ENCODE measurements at places on chromosomes 1 and 21.

DNA sequence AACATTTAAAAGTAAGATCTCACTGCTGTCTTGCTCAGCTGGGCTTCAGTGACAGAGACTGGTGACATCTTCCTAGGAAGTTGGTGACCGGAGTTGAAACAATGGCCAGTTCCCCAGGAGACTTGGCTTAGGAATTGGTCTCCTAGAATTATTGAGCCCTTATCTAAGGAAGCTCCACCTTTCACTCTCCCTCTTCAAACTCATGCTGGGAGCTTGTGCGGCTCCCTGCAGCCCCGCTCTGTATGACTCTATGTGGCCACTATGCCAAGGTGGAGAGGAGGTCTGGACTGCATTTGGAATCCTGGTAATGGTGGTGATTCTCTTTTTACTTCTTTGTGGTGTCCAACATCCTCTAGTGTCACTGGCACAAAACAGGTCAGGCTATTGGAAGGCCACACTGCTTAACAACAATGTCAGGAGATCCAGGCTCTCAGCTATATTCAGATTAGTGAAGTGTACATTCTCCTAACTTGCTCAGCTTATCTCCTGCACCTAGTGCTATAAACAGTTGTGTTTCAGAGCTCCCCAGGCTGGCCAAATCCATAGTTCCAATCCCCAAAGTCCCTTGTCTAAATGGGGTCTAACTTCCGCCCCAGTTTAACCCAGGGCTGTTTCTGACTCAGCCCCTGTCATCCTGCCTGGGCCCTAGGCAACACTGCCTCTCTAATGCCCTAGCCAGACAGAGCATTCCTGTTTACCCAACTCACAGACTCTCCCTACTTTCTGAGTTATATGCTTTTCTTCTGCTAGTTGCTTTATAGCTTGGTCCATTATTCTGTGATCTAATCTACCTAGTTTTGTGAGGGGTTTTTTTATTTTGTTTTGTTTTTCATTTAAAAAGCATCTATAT is 18.3 kb downstream of the ATP2B4 start:
- DNase-seq = peak; percentile 64

GRCh38 chr21:37717534-37717933 is 198.7 kb downstream of the KCNJ6 start:
- DNase-seq = no peak

GRCh38 chr1:21677168-21677567 is 8.0 kb upstream of the RAP1GAP start:
- DNase-seq = no peak

GRCh38 chr1:82778612-82779011 is 977.9 kb downstream of the ADGRL2 start:
- DNase-seq = peak; percentile 8

GRCh38 chr1:248000169-248000568 is 13.3 kb upstream of the OR2L5 start:
- no peak for DNase-seq

- DNase-seq = no peak
Observed at GRCh38 chr1:10467078-10467477, 5.3 kb downstream of the DFFA start.

DNA sequence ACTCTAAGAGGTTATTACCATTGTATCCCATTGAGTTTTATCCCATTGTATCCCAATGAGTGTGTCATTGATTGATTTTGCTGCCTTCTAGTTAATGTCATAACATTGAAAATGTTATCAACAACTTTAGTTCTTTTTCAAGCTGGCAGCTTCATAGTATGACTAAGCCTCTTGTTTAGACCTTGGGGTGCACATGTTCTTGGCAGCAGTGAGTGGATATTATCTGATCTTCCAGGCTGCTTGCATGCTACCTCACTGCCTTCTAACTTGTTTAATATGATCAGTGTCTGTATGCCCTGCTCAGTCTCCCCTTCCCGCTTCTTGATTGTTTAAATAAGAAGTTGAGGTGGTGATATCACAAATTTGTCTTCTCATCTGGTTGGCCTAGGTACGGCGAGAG is 24.6 kb downstream of the NTPCR start:
- DNase-seq = peak; percentile 39

- DNase-seq = no peak
Observed at GRCh38 chr21:39406065-39406464, 39.5 kb downstream of the LCA5L start.

- no peak for DNase-seq
Observed at GRCh38 chr1:115158181-115158580, 68.9 kb upstream of the TSPAN2 start.

GRCh38 chr1:33563699-33564098 is 91.3 kb downstream of the ZSCAN20 start:
- DNase-seq = no peak

- DNase-seq = no peak
Observed at GRCh38 chr1:171985639-171986038, 144.3 kb downstream of the DNM3 start.

DNA sequence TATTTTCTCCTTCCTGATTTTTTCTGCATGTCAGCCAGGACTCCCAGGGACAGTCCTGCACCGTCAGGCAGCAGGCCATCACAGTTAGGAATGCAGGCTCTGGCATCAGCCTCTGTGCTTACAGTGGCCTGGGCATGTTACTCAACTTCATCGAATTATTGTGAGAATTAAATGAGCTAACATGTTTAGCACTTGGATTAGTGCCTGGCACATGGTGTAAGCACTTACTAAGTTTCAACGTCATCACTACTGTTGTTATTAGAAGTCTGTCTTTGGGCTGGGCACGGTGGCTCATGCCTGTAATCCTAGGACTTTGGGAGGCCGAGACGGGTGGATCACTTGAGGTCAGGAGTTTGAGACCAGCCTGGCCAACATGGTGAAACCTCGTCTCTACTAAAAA is 45.1 kb downstream of the SCCPDH start:
- no peak for DNase-seq

Data from brain microvascular endothelial cell (primary cell).